Stomach (tissue), 19 donors: ENCODE measurements at places on chromosomes 2 and 18.

DNA sequence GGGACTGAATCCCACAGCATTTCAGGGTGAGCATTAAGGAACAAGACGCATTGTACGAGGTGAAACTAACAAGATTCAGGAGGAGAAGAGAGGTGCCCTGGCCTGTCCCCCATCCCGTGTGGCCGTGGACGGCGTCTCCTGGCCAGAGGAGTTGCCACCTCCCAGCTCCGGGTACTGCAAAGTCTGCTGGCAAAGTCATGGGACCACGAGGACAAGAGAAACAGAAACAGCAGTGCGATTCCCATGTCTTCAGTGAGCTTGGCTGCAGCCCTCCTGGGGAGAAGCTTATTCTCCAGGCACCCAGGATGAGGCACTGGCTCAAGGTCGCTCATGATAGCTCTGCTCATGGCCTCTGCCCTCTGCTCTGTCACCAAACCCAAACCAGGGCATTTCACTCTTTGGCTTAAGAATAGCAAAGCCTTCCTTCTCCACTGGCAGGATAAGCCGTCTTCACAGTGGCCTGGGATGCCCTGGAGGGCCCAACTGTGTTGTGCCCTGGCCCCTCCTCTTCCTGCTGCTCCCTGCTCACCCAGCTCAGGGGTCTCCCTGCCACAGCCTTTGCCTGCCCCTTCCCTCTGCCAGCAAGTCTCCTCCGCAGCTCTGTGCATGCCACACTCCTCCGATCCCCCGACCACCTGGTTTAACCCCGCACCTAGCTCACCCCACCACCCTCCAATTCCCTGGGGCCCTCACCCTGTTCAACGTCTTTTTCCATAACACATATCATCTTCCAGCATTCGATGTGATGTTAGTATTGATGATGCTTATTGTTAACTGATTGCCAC is 144.8 kb downstream of the PXDN start:
- no peak overlapping the region for H3K27ac ChIP-seq
- no peaks in the 10 kb centered on the region for H3K27me3 ChIP-seq
- peaks cover 5% of the 10 kb centered on the region for H3K4me1 ChIP-seq
- H3K4me3 ChIP-seq = no peak overlapping the region
- no peak for DNase-seq

DNA sequence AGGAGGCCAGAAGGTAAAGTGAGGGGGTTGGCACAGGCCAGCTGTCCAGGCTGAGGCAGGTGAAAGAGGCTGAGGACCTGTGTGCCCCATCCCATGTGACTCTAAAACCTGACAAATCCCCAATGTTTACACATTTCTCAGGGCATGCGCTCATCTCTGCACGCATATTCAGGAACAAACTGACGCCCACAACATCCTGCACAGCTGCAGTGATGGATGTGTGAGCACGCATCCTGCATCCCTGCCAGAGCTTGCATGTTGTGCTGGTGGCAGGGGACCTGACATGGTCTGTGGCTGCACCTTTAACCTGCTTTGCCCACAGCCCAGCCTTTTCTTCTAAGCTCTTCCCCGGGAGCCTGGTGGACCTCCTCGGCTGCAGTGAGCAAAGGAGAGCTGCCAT is 83.1 kb downstream of the FBXO15 start:
- H3K27me3 ChIP-seq = no peaks in the 10 kb centered on the region
- peak; percentile 48 for DNase-seq
- no peak overlapping the region for H3K27ac ChIP-seq
- H3K4me1 ChIP-seq = no peaks in the 10 kb centered on the region
- no peaks in the 10 kb centered on the region for H3K36me3 ChIP-seq

DNA sequence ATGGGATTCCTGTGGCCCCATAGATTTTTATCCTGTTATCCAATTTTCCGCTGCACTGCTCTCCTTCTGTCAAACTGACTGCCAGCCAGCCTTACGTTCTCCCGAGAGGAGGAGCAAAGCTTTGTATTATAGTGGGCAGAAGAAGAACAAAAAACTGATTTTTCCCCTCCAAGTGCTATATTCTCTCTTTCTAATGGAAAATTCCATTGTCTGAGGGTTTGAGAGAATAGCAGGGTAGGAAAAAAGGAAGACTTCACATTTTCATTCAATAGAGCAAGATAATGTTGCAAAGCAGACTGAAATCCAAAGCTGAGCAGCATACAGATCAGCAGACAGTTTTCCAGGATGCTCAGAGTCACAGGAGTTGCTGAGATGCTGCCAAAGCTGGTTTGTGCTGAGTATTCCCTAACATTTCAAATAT is 238.0 kb downstream of the UBE2E3 start:
- no peak for DNase-seq
- no peak overlapping the region for H3K4me3 ChIP-seq
- H3K4me1 ChIP-seq = no peaks in the 10 kb centered on the region
- no peaks in the 10 kb centered on the region for H3K36me3 ChIP-seq
- no peaks in the 10 kb centered on the region for H3K27me3 ChIP-seq

DNA sequence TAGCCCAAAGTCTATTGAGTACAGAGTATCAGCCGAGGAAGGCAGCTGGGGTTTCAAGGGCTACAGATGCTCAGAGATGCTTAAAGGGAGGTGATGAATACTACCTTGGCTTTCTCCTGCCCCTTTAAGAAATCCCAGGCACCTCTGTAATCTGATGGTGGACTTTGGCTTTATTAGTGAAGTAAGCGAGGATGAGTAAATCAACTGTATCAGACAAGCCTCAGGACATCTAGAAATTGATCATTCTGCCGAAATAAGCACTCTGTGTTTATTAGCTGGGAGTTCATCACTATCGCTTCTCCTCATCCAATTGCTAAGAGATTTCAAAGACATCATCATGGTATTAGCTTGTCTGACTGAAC is 344.4 kb downstream of the SETBP1 start:
- no peak for DNase-seq
- no peaks in the 10 kb centered on the region for H3K36me3 ChIP-seq
- H3K4me1 ChIP-seq = no peaks in the 10 kb centered on the region
- H3K4me3 ChIP-seq = no peak overlapping the region

DNA sequence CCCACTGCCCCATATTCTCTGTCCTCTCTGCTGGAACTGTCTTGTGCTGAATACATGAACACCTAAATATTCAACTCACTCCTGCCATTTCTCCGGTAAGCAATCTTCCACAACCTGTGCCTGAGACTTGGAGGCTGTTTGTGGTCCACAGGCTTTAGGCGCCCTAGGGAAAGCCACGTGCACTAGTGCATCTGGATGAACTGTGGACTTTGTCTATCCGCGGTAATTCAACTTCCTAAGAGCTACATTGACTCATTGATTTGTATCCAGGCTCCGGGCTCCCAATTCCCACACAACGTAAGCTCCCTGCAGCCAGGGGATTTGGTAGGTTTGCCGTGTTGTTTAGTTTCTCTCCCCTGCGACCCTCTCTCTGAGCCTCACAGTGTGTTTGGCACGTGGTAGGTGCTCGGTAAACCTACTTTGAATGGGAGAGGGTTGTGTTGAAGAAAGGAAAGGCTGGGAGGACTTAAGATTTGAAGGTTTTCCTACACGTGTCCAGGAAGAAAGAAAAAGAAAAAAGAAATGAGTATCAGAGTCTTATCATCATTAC is 718.2 kb downstream of the DPP10 start:
- H3K4me3 ChIP-seq = peak overlapping the region; percentile 38
- no peak overlapping the region for H3K27ac ChIP-seq
- peak; percentile 21 for DNase-seq
- peaks cover 6% of the 10 kb centered on the region for H3K4me1 ChIP-seq

- no peak overlapping the region for H3K27ac ChIP-seq
- DNase-seq = no peak
- peaks cover 70% of the 10 kb centered on the region for H3K4me1 ChIP-seq
- no peaks in the 10 kb centered on the region for H3K36me3 ChIP-seq
- H3K4me3 ChIP-seq = no peak overlapping the region
- no peaks in the 10 kb centered on the region for H3K27me3 ChIP-seq
Observed at GRCh38 chr2:45684756-45685155, 33.3 kb downstream of the PRKCE start.

- H3K27ac ChIP-seq = peak overlapping the region; percentile 51
- H3K36me3 ChIP-seq = peaks cover 14% of the 10 kb centered on the region
- no peaks in the 10 kb centered on the region for H3K27me3 ChIP-seq
Observed at GRCh38 chr2:168233726-168234406, 13.5 kb downstream of the STK39 start.

- H3K4me3 ChIP-seq = no peak overlapping the region
- peaks cover 7% of the 10 kb centered on the region for H3K4me1 ChIP-seq
- H3K36me3 ChIP-seq = peaks cover 6% of the 10 kb centered on the region
- no peaks in the 10 kb centered on the region for H3K27me3 ChIP-seq
- DNase-seq = no peak
Observed at GRCh38 chr18:13254971-13255927, 36.7 kb downstream of the LDLRAD4 start.

- H3K4me1 ChIP-seq = peaks cover 68% of the 10 kb centered on the region
- H3K27ac ChIP-seq = peak overlapping the region; percentile 83
- no peaks in the 10 kb centered on the region for H3K36me3 ChIP-seq
- H3K4me3 ChIP-seq = peak overlapping the region; percentile 13
Observed at GRCh38 chr2:65064728-65065552, 8.7 kb downstream of the CEP68 start.

DNA sequence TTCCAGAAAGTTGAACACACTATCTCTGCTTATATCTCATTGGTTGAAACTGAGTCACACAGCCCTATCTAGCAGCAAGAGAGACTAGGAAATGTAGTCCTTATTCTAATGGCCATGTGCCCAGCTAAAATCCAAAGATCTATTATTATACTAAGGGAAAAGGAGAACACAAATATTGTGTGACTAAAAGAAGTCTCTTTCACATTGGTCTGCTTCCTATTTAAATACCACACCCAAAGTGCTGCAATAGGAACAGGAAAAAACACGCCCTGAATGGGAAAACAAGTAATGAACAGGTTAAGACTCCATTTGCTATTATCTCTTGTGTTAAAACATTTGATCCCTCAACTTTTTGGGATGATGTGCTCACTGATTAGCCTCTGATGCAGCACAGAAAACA is 86.8 kb upstream of the BARD1 start:
- DNase-seq = no peak
- no peaks in the 10 kb centered on the region for H3K36me3 ChIP-seq
- H3K27me3 ChIP-seq = no peaks in the 10 kb centered on the region

GRCh38 chr18:864872-865273 is 39.8 kb upstream of the ADCYAP1 start:
- H3K4me3 ChIP-seq = no peak overlapping the region
- peaks cover 39% of the 10 kb centered on the region for H3K27me3 ChIP-seq
- DNase-seq = peak; percentile 89

DNA sequence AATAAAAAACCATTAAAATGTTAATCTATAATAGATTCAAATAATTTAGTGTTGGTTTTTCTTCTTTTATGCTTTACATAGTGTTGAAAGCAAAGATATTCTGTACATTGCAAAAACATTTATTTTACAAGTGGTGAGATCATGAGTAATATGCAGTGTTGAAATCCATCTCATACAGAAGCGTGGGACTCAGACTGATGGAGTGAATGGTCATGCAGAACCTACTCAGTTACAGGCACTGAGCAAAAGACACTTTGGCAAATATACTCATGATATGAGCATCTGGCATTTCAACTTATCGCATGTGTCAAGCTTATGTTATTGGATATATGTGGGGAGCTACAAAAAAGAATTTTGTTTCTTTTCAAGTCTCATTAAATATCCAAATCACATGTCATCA is 620.2 kb upstream of the NETO1 start:
- DNase-seq = no peak
- H3K27ac ChIP-seq = no peak overlapping the region
- H3K4me3 ChIP-seq = no peak overlapping the region
- no peaks in the 10 kb centered on the region for H3K27me3 ChIP-seq

DNA sequence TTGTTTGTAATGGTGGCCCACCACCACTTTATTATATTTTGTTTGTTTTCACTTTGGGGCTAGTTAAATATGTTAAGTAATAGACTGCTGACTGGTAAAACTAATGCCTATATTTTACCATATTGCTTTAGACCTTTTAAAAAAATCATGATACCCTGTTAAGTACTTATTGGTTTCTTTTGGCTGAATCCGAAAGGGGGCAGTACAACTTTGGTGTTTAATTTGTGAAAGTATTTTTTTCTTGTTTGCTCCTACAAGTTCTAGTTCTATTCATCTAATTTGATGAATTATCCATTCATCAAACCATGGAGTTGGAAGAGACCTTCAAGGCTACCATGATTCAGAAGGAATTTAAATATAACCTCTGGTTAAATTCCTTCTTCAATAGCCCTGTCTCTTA is 147.0 kb downstream of the MBD5 start:
- H3K36me3 ChIP-seq = no peaks in the 10 kb centered on the region
- no peak overlapping the region for H3K4me3 ChIP-seq
- no peak overlapping the region for H3K27ac ChIP-seq
- no peaks in the 10 kb centered on the region for H3K27me3 ChIP-seq

GRCh38 chr2:127106457-127106990 is 430 bp downstream of the BIN1 start:
- H3K36me3 ChIP-seq = no peaks in the 10 kb centered on the region
- H3K27ac ChIP-seq = peak overlapping the region; percentile 91
- H3K27me3 ChIP-seq = no peaks in the 10 kb centered on the region
- H3K4me1 ChIP-seq = peaks cover 60% of the 10 kb centered on the region
- H3K4me3 ChIP-seq = peak overlapping the region; percentile 85

GRCh38 chr2:1755436-1756191 is 11.3 kb upstream of the PXDN start:
- H3K27me3 ChIP-seq = no peaks in the 10 kb centered on the region
- H3K4me3 ChIP-seq = no peak overlapping the region
- H3K36me3 ChIP-seq = no peaks in the 10 kb centered on the region
- no peak overlapping the region for H3K27ac ChIP-seq
- DNase-seq = peak; percentile 74

GRCh38 chr18:57775937-57776336 is 27.2 kb downstream of the ATP8B1 start:
- peak overlapping the region; percentile 89 for H3K27ac ChIP-seq
- no peak overlapping the region for H3K4me3 ChIP-seq
- H3K36me3 ChIP-seq = no peaks in the 10 kb centered on the region
- H3K4me1 ChIP-seq = peaks cover 97% of the 10 kb centered on the region

DNA sequence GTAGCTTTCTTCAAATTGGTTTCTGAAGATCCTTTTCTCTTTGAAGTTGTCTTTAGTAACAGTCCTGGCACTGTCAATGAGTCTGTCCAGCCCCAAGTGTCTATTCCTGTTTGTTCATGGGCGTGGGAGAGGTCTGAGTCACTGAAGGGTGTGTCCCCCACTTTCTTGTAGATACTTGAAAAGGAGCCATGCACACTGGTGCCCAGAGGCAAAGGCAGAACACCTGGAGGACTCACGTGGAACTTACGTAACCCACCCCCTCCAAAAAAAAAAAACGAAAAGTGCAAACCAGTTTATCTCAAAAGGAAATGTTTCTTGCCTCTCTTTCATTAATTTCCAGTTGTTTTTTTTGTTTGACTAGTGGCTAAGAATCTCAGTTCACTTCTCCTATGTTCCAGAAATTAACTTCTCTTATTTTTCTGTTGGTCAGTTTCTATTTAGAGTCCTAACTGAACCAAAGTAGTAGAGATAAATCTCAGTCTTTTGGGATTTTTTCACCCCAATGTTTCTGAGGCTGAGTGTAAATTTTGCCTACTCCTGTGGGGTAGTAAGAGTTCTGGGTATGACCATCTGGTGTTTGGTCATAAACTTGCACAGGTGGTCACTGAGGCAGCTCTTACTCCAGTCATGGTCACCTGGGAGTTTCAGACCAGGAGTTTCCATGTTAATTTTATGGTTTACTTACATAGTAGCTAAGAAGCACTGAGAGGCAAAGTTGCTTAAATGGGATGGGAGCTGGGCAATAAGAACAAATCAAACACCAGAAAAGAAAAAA is 54.9 kb downstream of the DSC3 start:
- no peak overlapping the region for H3K4me3 ChIP-seq
- DNase-seq = peak; percentile 27

GRCh38 chr2:85419009-85419675 is 628 bp downstream of the SH2D6 start:
- peaks cover 53% of the 10 kb centered on the region for H3K4me1 ChIP-seq
- DNase-seq = peak; percentile 58
- H3K27me3 ChIP-seq = no peaks in the 10 kb centered on the region
- no peaks in the 10 kb centered on the region for H3K36me3 ChIP-seq
- H3K4me3 ChIP-seq = peak overlapping the region; percentile 65
